ENCODE measurements at places on chromosomes 5 and 9. TPM values are rescaled to one million over a fixed set of nuclear protein-coding genes. Genes with fewer than 3 reads are reported as not detected.

GRCh38 chr5:160638161-160638742 lies 213.8 kb downstream of the ATP10B start:
- no peak for ATAC-seq

- no peak for ATAC-seq
Observed at GRCh38 chr5:77031891-77032290, 1.7 kb downstream of the AGGF1 start.

- ATAC-seq, result no peak
Observed at GRCh38 chr5:153717287-153717686, 226.8 kb downstream of the GRIA1 start.

- ATAC-seq, result no peak
Observed at GRCh38 chr9:99811598-99812383, 9.9 kb upstream of the NR4A3 start.

DNA sequence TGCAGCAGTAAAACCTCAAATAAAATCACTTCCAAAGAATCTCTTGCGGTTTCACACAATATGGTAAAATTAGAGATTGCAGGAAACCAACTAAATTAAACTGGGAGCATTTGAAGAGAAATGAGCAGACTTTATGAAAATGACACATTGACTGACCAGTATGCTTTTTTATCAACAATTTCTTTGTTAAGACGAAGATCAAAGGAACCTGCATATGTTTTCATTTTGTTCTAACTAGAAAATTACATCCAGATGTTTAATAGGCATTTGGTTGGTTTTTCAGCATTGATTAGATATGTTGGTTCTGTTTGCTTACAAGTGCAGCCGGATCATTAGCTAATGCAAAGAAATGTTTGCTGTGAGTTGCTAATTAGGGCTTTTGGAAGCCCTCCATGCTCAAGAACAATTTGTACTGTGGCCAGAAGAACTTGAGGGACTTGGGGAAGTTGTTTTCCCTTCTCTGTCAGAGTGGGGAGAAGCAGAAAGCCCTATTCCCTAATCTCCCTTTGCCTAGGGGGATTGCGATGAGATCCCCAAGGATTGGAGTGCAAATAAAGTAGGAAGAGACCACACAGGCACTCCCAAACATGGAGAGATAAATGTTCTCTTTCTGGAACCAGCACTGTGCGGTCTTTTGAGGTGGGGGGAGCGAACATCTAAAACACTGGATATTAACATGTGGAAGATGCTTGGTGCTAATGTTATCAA lies 4.5 kb upstream of the TLE1 start:
- no peak for ATAC-seq

GRCh38 chr5:57505272-57506200 lies 22.9 kb upstream of the ACTBL2 start:
- ATAC-seq, result no peak

GRCh38 chr5:366541-367357 lies 45.2 kb downstream of the AHRR start:
- no peak for ATAC-seq

- ATAC-seq, result no peak
Observed at GRCh38 chr5:8517456-8517855, 648.5 kb downstream of the MTRR start.

- ATAC-seq, result no peak
Observed at GRCh38 chr9:108239696-108240321, 616.0 kb downstream of the ACTL7B start.

DNA sequence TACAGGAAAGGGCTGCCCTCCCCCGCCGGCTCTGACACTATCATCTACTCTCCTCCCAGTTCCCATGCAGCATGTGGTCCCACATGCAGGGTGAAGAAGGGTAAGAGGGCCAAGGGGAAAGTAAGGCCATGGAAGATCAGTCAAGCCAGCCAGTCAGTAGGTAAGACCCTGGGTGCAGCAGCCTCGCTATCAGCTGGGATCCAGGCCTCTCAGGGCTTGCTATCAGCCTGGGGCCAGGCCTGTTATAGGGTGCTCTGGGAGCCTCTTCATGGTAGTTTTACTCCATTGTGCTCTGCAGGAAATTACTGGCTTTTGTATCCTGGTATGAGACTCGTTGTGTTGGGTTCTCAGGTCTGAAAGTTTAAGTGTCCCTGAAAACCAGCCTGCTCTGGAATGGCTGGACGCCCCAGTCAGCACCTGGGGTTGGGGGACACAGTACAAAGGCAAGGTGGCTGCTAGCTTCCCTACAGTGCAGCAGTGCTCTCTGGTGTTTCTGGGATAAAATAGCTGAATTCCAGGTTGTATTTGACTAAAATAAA lies 21.4 kb downstream of the SLC22A4 start:
- no peak for ATAC-seq

- ATAC-seq, result no peak
Observed at GRCh38 chr9:91486699-91487497, 63.3 kb upstream of the NFIL3 start.

DNA sequence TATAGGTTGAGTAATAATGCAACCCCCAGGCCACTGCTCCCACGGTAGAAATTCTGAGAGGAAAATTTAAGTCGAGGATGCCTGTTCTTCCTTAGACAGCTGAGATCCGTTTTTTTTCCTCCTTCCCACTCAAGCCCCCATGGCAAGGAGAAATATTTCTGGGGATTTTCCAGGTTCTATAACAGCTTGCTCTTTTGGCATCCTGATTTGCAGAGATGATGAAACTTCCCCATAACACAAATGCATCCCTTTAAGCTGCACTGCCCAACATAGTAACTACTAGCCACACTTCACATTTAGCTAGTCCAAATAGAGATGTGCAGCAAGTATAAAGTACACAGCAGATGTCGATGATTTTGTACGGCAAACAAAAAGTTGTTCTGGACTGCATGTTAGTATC lies 32.5 kb upstream of the GNA14 start:
- no peak for ATAC-seq

DNA sequence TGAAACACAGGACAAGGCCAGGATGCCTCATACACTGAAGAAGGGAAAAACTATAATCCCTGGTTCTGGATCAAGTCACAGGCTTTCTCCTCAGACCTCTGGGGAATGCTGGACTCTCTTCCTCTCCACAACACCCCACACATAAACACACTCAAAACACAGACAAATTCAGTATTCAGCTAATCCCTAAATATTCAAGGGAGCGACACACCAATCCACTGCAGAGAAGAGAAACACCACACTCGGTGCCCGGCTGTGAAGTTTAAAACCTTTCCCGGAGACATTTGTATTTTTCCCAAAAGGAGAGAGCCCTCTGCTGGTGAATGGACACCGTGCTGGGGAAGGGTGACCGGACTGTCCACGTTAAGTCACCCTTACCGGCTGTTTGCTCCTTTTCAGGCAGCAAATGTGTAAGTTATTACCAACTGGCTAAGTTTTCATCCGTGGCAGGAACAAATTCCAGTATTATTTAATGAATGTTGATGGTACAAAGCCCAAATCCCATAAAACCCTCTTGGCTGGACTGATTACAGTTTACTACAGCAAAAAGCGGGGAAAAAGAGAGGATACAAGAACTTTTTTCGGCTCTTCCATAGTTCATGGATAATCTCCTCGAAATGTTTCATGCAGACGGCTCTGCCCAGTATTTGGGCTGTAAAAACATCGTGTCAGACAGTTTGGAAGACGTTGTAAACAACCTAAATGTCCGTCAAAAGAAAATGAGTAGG lies 130.9 kb upstream of the SLC30A5 start:
- ATAC-seq, result peak; percentile 58

DNA sequence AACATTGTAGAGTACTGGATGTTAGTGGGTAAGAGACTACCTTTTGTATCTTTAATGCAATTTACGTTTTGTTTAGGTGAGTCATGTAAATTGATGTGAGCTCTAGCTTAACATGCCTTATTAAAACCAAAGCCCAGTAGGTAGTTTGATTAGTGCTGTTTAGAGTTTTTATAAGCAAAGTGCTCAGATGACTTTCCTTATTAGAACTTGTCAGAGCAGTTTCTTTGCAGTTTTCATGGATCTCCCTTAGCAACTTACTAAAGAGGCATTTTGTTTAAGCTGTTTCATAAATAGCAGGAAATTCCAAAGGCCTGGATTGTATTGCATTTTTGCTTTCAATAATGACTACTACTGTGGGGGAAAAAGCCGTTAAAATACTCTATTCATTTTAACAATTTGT lies 14.5 kb downstream of the ZSWIM6 start:
- no peak for ATAC-seq

DNA sequence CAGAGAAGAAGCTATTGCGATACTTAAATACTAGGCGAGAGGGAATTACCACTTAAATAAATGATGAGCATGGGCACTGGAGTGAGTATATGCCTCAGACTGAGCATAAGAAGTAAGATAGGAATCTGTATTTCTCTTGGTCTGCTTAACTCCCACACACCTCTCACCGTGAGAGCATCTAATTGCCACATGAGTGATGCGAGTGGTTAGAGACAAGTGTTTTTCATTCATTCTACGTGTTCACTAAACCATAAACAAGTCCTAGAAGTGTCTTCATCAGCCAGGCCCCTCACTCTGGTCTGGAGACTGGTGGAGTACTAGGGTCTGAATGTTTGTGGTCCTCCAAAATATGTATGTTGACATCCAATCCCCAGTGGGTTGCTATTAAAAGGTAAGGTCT lies 150.2 kb upstream of the SLC12A2 start:
- no peak for ATAC-seq

- ATAC-seq, result peak; percentile 8
Observed at GRCh38 chr5:72251386-72251785, 68.7 kb downstream of the MRPS27 start.

DNA sequence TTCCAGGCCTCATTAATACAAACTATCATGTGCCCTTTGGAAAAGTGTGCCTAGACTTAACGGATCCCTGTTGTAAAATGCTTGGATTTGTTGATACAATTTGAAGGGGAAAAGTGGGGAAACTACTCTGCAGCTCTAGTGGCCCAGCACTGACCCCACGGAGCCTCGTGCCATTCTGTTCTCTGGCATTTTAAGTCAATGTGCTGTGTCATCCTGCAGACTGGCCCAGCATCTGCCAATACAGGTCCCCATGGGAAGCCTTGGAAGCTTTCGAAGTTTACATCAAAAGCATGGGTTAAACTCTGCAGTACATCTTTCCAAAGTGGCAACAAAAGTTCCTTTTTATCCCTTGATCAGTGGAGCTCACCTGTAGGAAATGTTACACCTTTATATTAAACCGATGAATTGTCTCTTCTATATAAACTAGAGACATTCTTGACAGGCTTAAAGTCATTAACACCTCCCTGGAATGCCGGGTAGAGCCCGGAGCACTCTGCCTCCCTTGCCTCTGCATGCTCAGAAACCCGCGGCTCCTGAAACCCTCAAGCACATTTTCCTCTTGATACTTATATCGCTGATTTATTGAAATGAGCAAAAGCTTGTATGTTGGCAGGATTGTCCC lies 596.0 kb upstream of the ADAMTS16 start:
- ATAC-seq, result peak; percentile 24

TJP2 gene
- total RNA-seq, result 113 TPM

FGF10 gene
- 0.20 TPM for total RNA-seq

CATSPER3 gene
- total RNA-seq, result 0.40 TPM

RHOBTB3 gene
- total RNA-seq, result 3.6 TPM

FGFR4 gene
- total RNA-seq, result 2.7 TPM

SPINK5 gene
- total RNA-seq, result 509 TPM

SLC46A2 gene
- total RNA-seq, result 0.44 TPM

CDC25C gene
- 2.7 TPM for total RNA-seq

MZB1 gene
- 3.3 TPM for total RNA-seq

TMEM171 gene
- 6.3 TPM for total RNA-seq

DENND1A gene
- 9.0 TPM for total RNA-seq
